ENCODE measurements at places on chromosomes 7 and 10. TPM values are rescaled to one million over a fixed set of nuclear protein-coding genes. Genes with fewer than 3 reads are reported as not detected.

DNA sequence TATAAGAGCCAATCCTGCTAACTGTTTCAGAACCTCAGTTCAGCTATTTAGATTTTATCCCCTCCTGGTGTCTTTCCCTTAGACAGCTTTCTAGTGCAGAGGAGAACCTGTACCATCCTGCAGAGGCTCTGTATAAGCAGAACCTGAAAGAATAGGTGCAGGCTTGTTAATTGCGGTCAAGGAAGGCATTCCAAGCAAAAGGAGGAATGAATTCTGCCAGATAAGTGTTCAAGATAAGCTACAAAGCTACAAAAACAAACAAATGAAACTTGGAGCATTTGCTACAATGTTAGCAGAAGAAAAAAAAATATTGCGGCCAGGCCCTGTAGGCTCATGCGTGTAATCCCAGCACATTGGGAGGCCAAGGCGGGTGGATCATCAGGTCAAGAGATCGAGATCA is 32.6 kb upstream of the AGMO start:
- DNase-seq = no peak

PRPF18 gene
- total RNA-seq = 20.9 TPM

ELMO1 gene
- 0.42 TPM for total RNA-seq

DNA sequence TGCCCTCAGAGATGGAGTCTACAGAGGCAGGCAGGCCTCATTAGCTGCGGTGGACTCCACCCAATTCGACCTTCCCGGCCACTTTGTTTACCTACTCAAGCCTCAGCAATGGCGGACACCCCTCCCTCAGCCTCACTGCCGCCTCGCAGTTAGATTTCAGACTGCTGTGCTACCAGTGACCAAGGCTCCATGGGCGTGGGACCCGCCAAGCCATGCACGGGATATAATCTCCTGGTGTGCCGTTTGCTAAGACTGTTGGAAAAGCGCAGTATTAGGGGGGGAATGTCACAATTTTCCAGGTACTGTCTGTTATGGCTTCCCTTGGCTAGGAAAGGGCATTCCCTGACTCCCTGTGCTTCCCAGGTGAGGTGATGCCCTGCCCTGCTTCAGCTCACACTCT is 252.3 kb downstream of the ARL4A start:
- DNase-seq = no peak

DNA sequence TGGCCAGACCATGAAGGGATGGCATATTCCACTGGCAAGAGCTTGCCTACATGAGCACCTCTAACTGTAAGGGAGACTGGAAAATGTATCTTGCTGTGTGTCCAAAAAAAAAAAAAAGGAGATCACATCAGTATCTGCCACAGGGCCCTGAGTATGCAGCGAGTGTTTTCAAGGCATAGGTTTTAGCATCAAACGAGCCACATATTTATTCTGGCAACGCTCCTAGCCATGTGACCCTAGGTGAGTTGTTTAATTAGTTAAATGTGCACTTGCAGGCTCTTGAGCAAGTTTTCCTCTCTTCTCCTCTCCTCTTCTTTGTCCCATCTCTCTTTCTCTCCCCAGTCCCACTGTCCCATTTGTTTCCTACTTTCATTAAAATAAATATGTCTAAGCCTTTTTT is 428.7 kb upstream of the AKR1E2 start:
- DNase-seq = no peak

DNA sequence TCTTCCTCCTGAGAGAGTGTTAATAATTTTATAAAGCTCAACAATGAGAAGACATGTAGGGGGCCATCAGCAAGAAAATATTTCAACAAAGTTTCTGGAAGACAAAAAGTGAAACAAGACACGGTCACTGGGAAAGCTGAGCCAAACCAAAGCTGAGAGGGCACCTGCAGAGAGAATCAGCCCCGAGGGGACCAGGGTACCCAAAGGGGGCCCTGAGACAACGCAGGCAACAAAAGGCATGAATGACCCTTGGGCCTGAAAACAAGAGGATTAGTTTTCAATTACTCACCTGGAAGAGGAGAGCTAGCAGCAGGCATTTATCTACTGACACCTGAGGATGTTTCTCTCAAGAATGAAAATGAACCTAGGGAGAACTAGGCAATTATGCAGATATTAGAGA is 461.2 kb upstream of the MGMT start:
- DNase-seq = no peak

GRCh38 chr10:96491303-96491702 is 22.4 kb downstream of the TLL2 start:
- DNase-seq = no peak

TRIM73 gene
- 3.1 TPM for total RNA-seq
